ENCODE measurements at places on chromosomes 16 and 17. TPM values are rescaled to one million over a fixed set of nuclear protein-coding genes. Genes with fewer than 3 reads are reported as not detected.

DNA sequence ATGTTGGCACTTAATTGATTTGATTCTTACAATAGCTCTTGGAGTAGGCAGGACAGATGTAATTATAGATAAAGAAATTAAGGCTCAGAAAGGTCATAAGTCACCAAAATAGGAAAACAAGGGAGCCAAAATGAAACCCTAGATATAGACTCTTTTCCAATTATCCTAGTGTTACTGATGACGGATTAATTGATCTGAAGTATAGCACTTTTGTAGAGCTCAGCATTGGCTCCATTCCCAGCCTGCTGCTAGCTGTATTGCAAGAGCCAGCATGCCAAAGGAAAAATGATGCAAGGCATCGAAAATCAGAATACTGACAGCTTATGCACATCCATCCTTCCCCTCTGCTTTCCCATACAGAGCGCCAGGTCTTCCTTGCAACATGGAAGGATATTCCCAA is 21.6 kb upstream of the RASL10B start:
- H3K27ac ChIP-seq, result no peak overlapping the region
- peaks cover 24% of the 10 kb centered on the region for H3K36me3 ChIP-seq
- H3K4me1 ChIP-seq, result peaks cover 16% of the 10 kb centered on the region
- H3K4me3 ChIP-seq, result no peak overlapping the region
- no peaks in the 10 kb centered on the region for H3K27me3 ChIP-seq

GRCh38 chr17:82297714-82298537 is 19.5 kb downstream of the CD7 start:
- DNase-seq, result peak; percentile 93
- H3K36me3 ChIP-seq, result peaks cover 41% of the 10 kb centered on the region
- peak overlapping the region; percentile 85 for H3K27ac ChIP-seq
- H3K27me3 ChIP-seq, result peaks cover 6% of the 10 kb centered on the region
- H3K4me1 ChIP-seq, result peaks cover 63% of the 10 kb centered on the region

DNA sequence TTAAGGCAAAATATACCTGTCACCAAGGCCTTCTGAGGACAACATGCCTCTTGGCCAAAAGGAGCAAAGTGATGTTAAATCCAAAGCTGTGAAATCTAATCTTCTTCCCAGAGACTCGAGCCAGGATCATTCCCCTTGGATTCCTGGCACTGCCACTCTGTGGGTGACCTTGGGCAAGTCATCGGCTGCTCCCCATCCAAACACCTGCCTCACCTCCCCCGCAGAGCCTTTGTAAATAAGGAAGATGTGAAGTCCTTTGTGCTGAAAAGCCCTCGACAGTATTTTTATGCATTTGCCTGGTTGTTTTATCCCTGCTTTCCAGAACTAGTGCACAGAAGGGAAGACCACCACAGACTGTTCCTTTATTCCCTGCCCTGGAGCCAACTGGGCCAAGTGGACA is 5.4 kb upstream of the CEP295NL start:
- peaks cover 16% of the 10 kb centered on the region for H3K36me3 ChIP-seq
- no peak for DNase-seq
- H3K27me3 ChIP-seq, result no peaks in the 10 kb centered on the region

GRCh38 chr17:69405096-69405495 is 9.4 kb upstream of the MAP2K6 start:
- H3K27ac ChIP-seq, result no peak overlapping the region
- no peaks in the 10 kb centered on the region for H3K36me3 ChIP-seq
- H3K4me1 ChIP-seq, result no peaks in the 10 kb centered on the region
- no peak for DNase-seq
- H3K4me3 ChIP-seq, result no peak overlapping the region

- no peaks in the 10 kb centered on the region for H3K4me1 ChIP-seq
- no peak overlapping the region for H3K27ac ChIP-seq
- no peak for DNase-seq
- H3K36me3 ChIP-seq, result no peaks in the 10 kb centered on the region
- no peaks in the 10 kb centered on the region for H3K27me3 ChIP-seq
- no peak overlapping the region for H3K4me3 ChIP-seq
Measured at GRCh38 chr16:12435730-12436129, 368.0 kb downstream of the CPPED1 start.

DNA sequence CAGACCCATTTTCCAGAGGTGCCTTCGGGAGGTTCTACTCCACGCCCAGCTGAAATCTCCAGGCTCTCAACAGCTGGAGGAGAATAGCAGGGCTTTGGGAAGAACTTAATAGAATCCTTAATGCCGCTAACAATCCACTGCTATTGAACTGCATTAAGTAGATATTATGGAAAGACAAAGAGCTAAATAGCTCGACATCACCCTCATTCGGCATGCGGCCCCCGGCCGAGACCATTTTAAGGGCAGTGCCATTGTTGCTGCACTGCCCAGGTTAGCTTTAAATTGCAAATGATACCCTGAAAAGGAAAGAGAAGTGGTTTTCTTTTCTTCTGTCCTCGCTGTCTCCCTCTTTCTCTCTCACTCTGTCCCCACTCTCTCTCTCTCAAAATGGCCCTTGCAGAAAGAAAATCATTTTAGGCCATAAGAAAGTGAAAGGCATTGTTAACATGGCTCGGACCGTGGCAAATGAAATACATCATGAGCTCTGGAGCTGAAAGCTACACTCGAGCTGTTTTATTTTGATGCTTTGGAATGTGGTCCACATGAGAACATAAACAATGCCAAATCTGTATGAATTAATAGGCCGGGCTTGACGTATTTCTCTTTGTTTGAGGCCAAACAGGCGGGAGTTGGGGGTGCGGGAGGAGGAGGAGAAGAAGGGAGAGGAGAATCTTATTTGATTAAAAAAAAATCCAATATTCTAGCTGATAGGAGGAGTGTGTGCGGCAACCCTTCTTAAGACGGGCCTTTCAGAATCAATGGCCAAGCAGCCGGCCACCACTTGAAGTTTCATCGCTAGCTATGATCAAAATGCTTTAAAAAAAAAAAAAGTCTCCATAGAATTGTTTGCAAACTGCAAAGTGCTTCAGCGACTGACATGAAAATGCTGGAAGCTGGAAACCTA is 298.8 kb upstream of the IRX3 start:
- H3K4me1 ChIP-seq, result no peaks in the 10 kb centered on the region
- no peaks in the 10 kb centered on the region for H3K36me3 ChIP-seq
- H3K4me3 ChIP-seq, result no peak overlapping the region
- DNase-seq, result no peak
- no peak overlapping the region for H3K27ac ChIP-seq

- H3K36me3 ChIP-seq, result peaks cover 18% of the 10 kb centered on the region
- peak overlapping the region; percentile 57 for H3K4me3 ChIP-seq
- no peaks in the 10 kb centered on the region for H3K27me3 ChIP-seq
- H3K27ac ChIP-seq, result peak overlapping the region; percentile 34
- H3K4me1 ChIP-seq, result no peaks in the 10 kb centered on the region
Measured at GRCh38 chr17:2940352-2940751, 123.1 kb downstream of the OR1D5 start.

DNA sequence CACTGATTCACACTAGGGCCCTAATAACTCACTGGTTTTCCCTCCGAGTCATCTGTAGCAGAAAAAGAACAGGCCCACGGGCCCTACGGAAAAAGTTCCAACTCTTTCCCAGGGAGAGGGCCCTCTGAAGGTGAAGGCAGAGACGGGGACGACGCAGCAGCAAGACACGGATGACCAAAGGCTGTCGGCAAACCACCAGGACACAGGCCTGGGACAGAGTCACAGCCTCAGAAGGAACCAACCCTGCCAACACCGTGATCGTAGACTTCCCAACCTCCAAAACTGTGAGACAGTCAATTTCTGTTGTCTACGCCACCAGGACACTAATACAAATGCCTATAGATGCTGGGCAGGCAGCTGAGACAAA is 5.2 kb upstream of the SPHK1 start:
- H3K36me3 ChIP-seq, result peaks cover 7% of the 10 kb centered on the region
- peaks cover 8% of the 10 kb centered on the region for H3K4me1 ChIP-seq
- no peak overlapping the region for H3K4me3 ChIP-seq
- no peak for DNase-seq
- peaks cover 19% of the 10 kb centered on the region for H3K27me3 ChIP-seq

- H3K4me1 ChIP-seq, result peaks cover 22% of the 10 kb centered on the region
- peaks cover 83% of the 10 kb centered on the region for H3K36me3 ChIP-seq
- no peak for DNase-seq
- H3K4me3 ChIP-seq, result no peak overlapping the region
Measured at GRCh38 chr17:28758411-28759121, 14.8 kb downstream of the TRAF4 start.

DNA sequence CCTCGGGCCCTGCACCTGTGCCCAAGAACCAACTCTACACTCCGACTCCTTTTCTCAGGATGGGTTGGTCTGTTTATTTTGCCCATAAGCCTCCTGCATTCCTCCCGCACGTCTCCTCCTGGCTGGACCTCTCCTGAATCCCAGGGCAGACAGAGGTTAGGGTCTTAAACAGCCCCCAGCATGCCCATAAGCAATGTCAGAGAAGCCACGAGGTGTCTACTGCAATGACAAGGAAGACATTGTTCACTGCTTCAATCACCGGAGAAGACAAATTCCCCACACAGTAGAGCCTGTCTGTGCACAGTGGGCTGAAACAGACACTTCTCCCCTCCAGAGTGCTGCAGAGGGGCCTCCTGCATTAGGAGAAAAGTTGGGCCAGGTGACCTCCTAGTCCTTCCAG is 230.6 kb upstream of the RPL38 start:
- no peak overlapping the region for H3K27ac ChIP-seq
- H3K4me1 ChIP-seq, result no peaks in the 10 kb centered on the region
- DNase-seq, result no peak
- H3K4me3 ChIP-seq, result no peak overlapping the region

GJC1 gene
- total RNA-seq, result 75.9 TPM

SMIM22 gene
- total RNA-seq, result 235 TPM

NATD1 gene
- total RNA-seq, result 1.5 TPM

Measured in Calu3 (cell line).